ENCODE measurements at places on chromosomes 4 and X.

DNA sequence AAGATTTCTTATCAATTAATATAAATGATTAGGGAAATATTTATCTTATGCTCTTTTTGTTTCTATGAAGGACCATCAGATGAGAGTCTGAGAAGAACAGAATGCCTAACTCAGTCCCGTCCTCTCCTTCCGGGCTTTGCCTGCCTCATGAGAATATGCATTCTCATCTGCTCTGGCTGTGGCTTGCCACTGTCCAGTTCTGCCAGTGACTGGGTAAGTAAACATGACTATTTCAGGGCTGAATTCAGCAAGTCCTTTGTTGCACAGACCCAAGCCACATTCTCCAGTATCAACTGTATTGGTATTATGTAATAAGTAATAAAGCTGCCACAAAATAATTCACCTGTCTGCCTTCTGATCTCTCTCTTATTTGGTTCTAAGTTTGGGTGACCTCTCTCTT, 110.7 kb downstream of the WDFY3 start:
- DNase-seq = no peak

- DNase-seq = no peak
Observed at GRCh38 chr4:83783215-83783614, 247.3 kb downstream of the GPAT3 start.

DNA sequence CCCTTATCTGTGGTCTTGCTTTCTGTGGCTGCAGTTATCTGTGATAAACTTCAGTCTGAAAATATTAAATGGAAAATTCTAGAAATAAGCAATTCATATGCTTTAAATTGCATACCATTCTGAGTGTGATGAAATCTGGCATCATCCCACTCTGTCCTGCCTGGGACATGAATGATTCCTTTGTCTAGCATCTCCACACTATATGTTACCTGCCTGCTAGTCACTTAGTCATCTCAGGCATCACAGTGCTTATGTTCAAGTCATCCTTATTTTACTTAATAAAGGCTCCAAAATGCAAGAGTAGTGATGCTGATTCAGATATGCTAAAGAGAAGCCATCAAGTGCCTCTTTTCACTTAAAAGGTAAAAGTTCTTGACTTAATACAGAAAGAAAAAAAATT, 14.3 kb upstream of the RAB9B start:
- no peak for DNase-seq

DNA sequence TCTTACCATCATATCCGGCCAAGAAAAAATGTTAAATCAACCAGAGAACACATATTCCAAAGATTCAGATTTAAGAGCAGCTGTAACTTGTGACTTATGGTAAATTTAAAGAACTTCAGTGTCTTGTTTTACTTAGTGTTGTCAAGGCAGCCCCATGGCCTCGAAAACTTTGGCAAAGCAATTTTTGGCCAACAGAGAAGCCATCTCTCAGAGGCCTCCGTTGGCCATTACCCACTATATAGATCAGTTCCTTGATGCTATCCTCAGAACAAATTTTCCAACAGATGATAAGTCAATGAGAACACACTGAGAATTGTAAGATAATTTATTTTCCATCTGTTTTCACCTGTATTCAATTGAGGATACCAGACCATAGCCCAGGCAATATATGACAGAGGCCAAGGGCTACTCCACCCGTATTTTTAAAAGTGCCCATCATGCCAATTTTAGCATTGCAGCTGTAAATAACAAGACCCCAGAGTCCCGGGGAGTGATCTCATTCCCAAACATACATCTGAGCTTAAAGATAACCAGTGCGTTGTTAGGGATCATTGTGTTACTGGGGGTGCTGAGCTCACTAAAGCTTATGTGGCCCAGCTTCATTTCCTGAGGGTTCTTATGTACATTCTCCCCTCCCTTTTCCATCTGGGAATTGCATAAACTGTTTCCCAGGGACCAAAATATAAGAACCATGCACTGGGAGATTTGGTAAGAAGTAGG, 50.0 kb upstream of the PDHA1 start:
- peak; percentile 71 for DNase-seq

DNA sequence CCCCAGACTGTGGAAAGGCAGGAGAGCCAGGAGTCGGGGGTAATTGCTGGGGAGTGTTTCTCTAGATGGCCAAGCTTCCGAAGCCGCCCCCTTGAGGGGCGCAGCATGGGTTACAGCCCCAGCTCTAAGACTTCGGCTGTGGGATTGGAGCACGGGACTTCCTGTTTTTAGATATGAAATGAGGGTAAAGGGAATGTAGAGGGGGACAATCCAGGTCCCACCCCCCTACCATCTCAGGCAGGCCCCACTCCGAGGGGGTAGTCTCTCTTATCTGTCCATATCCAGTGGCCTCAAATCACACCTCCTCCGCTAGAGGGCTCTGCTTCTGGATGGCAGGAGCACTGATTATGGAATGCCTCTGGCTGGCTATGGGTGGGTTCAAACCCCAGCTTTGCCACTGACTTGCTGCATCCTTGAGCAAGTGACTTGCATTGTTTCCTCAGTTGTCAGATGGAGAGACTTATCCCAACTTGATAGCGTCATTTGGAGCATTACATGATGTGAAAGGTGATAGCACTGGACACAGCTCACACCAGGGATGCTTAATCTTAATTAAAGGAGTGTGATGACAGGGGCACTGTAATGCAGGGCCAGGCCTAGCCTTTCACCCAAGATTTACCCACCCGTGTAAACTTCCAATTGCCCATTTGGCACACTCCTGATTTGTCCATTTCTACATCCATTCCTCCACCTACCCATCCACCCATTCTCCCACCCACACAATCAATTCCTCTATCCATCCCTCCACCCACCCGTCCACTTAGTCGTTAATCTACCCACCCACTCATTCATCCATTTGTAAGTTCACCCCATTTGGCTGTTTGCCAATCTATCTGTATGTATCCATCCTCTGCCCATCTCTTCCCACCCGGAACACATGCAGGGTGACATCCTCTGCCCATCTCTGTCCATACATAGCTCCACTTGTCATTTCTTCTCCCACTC, 848 bp upstream of the KCND1 start:
- DNase-seq = no peak

- DNase-seq = no peak
Observed at GRCh38 chr4:82421796-82422560, 8.3 kb downstream of the HNRNPDL start.

- no peak for DNase-seq
Observed at GRCh38 chrX:130885996-130886395, 17.0 kb downstream of the ENOX2 start.

DNA sequence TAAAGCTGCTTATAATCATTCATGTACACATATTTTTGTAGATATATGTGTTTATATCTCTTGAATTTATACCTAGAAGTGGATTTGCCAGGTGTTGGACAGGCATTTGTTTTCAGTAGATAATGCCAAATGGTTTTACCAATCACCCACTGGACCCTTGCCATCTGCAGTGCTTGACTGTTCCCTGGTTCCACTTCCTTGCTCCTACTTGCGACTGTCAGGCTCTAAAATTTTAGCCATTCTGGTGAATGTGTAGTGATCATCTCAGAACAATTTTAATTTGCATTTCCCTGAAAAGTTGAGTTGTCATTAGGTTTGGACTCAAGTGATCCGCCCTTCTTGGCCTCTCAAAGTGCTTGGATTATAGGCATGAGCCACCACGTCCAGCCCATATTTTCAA, 122.4 kb upstream of the SLC34A2 start:
- DNase-seq = no peak

DNA sequence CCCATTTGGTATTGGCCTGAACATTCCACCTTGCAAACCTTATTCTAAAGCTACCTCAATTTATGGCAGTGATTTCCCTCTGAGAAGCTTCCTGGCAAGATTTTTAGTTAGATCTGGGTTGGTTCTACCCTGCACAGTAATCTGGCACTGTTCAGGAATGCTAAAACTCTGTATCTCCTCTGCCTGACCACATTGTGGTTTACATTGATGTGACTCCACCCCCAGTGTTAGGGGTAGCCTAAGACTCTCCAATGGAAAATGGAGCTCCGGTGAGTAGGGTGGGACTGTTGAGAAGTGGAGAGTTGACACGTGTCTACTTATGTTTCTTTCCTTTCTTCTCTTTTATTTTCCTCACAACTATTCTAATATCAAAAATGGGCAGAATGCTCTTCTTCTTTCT, 45.4 kb downstream of the BMPR1B start:
- DNase-seq = no peak

DNA sequence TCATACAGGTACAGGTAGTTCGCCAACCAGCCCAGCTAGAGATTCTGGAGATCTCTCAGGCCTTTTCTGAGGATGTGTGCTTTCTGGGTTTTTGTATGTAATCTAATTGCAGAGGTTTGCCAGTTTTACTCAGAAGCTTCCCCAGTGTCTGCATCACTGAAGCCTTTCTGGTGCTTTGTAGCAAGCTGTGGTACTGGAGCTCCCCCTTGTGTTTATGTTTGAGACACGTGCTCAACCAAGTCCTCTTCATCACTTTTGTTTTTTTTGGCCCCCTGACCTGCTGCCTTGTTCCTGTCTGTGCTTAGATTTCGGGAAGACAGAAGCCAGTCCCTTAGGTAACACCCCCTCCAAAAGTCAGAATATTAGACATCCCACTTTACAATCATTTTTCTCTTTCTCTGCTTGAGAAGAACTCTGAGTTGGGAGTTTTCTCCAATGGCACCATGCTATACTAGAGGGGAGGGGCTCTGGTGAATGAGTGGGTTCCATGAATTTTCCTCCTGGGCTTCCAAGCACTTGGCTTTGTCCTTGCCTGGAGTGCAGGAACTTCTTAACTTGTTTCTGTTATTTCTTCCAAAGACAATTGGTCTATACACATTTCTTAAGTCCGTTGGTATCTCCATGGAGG, 128.4 kb upstream of the TBC1D9 start:
- peak; percentile 72 for DNase-seq

DNA sequence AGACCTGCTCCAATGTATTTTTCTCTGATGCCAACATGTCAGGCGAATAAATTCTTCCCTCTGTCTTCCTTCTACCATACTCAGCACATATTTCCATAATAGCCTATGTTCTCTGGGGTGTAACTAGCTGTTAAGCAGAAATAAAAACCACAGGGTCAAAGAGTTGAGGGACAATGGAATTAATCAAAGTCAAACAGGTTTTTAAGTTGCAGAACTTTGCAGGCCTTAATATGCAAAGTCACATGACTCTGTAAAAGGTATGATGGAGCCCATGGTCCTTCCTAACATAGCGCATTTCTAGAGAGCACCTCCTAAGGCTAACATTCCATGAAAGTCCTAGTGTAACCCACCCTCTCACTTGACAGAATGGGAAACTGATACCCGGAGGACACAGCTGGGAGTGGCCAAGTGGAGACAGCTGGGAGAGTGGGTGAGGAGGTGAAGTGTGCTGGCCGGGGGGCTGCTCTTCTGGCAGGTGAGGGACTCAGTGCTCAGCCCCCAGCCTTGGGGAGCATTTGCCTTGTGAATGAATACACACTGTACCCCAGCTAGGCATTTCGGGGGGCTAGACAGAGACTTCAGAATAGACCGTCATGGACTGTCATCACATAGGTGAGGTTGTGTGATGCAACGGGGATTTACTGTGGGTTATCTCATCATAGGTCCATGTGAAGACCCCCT, 8.4 kb upstream of the SORCS2 start:
- DNase-seq = no peak

GRCh38 chr4:103032574-103032973, 13.1 kb upstream of the SLC9B1 start:
- DNase-seq = no peak
